ENCODE measurements at places on chromosomes 4 and X.

DNA sequence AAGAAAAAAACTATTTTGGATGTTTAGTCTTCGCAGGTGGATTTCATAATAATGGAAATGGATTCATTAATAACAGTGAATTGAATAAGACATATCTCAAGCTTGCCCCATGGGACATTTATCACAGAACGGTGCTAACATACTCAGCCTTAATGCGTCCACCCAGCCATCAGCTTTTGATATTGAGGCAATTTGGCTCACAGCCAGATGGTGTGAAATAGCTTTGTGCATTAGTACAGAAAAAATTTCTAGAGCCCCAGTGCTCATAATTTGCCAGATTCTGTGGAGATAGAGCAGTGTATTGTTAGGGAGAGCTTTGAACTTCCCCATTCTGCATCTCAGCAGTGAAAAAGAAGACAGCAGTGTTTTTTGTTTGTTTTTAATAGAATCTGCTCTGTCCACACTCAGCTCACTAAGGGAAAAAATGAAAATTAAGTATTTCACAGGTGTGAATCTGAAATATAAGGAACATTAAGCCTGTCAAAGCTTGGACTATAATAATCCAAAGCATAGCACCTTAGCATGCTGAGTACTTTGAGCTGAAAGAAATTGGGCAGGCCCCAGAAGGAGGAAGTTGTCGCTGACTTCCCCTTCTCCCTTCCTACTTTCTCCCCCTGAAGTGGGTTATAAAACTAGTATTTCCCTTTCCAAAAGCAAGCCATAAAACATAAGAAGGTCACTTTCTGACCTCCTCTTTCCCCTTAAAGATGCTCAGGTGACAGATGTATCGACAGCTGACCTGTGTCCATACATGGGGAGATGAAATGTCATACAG is 295.8 kb downstream of the MAGEB5 start:
- no peak for DNase-seq

- no peak for DNase-seq
These were observed 73.6 kb downstream of the TMEM156 start for GRCh38 chr4:38958453-38959190.

DNA sequence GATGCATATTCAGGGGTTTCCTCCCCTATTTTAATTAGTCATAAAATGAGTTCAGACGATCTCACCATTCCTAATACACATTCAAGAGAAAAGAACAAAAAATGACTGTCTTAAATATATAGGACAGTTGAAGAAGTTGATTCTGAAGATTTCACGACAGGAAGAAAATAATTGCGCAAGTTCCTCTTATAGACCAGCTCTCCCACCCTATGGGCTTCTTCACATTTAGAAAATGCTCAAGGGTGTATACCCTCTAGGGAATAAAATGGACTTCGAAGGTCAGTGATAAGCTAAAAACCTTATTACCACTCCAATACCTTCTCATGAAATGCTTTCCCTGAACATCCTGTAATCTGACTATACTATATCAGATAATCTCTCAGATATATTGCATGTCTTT is 149.2 kb upstream of the TEX13C start:
- no peak for DNase-seq

DNA sequence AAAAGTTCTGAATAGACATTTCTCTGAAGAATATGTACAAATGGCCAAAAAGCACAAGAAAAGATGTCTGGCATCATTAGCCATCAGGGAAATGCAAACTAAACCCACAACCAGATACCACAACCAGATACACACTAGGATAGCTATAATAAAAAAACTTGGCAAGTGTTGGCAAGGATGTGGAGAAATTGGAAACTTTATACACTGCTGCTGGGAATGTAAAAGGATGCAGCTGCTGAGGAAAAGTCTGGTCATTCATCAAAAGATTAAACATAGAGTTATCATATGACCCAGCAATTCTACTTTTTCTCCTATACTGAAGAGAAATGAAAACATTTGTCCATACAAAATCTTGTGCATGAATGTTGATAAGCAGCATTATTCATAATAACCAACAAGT is 92.3 kb downstream of the UCHL1 start:
- no peak for DNase-seq

- peak; percentile 61 for DNase-seq
These were observed 619.2 kb downstream of the RAPGEF2 start for GRCh38 chr4:159722052-159722451.

DNA sequence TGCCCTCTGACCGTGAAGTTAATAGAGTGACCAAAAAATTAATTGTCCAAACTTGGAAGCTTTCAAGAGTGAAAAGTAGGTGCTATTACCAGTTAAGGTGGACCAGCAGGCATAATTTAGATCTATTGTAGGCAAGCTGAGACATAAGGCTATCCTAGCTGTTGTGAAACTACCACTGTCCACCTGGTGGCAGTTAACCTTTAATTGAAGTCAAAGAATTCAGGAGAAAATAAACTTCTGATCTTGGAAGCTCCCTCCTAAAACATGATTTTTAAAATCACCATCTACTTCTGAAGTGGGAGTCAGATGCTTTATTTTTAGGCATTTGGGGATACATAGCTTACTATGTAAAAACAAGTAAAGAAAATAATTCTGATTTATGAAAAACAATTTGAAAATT is 636.3 kb upstream of the HTR2C start:
- DNase-seq = no peak

DNA sequence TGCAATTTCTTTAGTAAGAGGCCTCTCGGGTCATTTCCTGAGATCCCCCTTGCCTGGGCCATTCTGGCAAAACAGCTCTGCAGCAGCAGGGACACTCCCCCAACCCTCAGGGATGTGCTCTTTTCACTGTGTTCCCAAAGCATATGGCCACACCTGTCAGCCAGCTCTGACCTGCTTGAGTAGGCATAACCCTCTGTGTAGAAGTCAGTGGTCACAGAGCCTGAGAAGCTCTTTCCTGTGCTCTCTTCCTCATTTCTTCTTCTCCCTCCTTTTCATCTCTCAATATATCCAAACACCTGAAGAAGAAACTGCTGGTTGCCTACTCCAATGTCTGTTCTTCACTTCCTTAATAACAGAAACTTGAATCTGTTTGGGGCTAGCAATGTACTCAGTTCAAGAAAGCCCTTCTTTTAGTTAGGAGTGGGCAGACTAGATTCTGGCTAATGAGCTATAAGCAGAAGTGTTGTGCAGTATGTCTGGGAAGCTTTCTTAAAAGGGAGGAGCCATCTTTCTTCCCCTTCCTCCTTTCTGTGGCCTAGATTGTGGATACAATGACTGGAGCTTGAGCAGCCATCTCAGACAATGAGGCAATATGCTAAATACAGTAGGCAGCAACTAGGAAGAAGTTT is 73.3 kb downstream of the PRPS1 start:
- no peak for DNase-seq

- DNase-seq = no peak
These were observed 464.5 kb downstream of the BCOR start for GRCh38 chrX:39633293-39633692.

Measured in upper lobe of left lung (tissue), 6 donors.